ENCODE measurements at places on chromosomes 1 and 21.

DNA sequence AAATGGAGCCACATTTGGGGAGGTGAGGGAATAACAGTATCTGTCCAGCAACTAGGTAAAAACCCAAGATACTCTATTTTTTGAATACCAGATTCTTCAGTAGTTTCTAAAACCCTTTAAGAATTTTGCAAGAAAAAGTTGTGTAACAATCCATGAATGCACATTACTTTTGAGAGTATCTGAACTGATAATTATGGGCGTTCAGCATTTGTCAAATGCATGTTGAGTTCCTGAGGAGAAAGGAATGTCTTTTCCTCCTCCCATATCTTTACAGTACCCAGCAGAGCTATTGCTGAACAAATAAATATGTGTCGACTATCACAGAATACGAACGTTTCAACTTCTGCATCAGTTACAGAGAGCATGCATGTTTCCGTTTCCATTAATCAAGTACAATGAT is 104.5 kb downstream of the PCNX2 start:
- DNase-seq = no peak

GRCh38 chr1:153735090-153735420 is 7.2 kb downstream of the INTS3 start:
- DNase-seq = no peak

DNA sequence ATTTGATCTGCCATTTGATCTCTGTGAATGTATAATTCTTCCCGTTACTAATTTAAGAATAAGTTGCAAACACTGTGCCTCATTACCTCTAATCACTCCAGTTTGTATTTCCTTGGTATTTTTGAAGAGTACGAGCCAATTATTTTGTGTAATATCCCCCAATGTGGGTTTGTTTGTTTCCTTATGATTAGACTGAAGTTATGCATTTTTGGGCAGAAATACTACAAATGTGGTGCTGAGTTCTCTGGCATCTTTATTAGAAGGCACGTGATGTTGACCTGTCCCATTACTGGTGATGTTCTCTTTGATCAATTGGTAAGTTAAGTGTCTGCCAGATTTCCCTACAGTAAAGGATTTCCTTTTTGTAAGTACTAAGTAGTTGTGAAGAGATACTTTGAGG is 10.3 kb downstream of the MIXL1 start:
- DNase-seq = no peak

DNA sequence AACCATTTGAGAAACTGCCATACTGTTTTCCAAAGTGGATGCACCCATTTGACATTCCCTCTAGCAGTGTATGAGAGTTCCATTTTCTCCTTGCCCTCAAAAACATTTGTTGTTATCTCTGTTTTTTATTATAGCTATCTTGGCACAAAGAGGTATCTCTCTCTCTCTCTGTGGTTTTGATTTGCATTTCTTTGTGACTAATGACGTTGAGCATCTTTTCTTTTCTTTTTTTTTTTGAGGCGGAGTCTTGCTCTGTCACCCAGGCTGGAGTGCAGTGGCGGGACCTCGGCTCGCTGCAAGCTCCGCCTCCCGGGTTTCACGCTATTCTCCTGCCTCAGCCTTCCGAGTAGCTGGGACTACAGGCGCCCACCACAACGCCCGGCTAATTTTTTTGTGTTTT is 17.4 kb upstream of the ZMYM6 start:
- no peak for DNase-seq

GRCh38 chr1:197771386-197771785 is 3.9 kb downstream of the DENND1B start:
- no peak for DNase-seq

DNA sequence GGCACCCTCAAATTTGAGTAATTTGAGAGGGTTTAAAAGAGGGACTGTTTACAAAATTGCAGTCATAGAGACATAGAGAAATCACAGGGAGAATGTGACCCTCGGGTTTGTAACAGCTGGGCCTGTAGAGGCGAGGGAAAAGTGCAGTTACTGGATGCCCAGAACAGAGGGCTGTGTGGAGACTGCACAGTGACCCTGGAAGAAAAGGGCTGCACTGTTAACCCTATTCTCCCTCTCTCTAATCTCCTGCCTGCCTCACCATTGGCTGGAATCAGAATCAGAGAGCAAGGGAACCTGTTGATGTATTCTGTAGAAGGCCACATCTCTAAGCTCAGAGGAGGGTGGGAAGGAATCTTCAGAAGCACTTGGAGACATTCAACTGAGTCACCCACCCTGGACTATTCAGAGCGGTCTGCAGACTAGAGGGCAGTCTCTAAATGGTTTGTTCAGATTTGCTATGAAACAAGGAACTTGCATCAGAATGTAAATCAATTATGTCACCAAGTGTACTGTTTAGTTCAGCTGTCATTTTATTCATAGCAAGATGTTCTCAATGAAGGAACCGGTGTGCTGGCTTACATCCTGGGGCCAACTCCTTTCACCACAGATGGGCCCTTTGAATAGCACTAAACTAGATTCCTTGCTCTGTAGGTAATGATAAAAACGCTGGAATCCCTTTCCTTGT is 132.2 kb upstream of the HOOK1 start:
- DNase-seq = no peak

DNA sequence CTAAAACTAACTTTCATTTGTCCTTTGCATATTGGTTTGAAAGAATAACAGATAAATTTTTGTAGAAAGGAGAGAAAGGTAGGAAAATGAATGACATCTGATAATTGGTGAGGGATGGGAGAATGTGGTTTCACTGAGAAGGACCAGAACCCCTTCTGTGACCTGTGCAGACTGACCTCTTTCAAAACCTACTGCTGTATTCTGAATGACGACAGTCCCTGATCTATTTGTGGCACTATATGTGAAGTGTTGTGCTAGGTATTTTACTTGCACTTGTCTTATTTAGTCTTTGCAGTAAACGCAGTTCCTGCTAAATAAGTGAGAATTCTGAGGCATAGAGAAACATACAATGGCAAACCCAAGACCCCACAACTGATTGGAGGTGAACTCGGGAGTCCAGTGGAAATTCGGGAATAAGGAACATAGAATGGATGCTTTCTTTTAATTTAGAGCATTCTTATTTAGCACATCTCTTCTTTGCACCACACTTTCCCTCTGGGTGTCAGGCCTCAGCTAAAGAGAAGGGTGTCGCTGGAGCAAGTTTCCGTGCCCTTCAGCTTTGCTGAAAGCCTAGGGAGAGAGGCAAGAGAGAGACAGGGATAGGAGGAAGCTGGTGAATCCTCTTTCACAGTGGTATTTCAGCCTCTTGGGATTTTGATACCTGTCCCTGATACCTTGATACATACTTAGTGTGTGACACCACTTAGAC is 230.2 kb downstream of the PAPPA2 start:
- DNase-seq = no peak

DNA sequence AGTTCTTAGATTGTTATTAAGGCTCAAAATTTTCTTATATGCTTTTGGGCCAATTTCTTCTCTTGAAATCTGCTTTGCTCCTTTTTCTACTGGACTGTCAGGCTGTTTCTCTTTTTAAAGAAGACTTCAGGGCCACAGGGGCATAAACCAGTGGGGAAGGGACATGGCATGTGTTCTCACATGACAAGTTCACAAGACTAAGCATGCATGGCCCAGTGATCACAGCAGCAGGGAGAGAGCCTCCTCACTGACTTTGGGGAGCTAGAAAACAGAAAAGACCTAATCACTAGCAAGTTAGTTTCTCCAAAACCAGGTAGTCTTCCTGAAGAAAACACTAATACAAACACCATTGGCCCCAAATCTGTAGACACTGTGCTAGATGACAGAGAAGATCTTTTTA is 64.8 kb downstream of the RAB3GAP2 start:
- DNase-seq = no peak

DNA sequence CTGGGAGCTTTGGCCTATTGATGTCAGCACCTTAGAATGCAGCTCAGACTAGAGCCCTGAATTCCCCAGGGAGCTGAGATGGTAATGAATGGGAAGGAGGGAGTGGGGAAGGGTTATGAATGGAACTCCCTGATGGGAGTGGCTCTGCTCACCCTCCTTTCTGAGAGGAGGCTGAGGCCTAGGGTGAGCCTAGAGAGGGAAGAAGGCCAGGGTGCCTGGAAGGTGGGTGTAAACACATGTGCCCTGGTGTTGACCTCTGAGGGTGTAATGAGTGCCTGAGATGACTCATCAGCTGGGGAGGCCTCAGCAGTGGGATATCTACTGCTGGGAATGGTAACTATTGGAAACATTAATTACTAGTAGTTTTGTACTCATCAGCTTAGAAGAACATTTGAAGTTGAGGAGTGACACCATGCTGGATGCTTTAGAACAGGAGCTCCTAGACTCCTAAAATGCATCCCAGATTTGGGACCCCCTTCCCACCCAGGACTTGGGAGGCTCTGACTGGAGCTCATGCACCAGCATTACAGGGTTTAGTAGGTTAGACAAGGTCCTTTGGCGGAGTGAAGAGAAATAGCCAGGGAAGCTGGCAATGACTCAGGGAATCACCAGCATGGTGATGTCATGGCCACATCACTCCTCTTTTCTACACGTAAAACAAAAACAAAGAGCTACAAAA is 16.0 kb upstream of the PIGV start:
- DNase-seq = no peak

GRCh38 chr1:103461161-103462105 is 64.1 kb upstream of the RNPC3 start:
- DNase-seq = no peak

- no peak for DNase-seq
Observed at GRCh38 chr1:6822530-6823359, 37.5 kb downstream of the CAMTA1 start.

DNA sequence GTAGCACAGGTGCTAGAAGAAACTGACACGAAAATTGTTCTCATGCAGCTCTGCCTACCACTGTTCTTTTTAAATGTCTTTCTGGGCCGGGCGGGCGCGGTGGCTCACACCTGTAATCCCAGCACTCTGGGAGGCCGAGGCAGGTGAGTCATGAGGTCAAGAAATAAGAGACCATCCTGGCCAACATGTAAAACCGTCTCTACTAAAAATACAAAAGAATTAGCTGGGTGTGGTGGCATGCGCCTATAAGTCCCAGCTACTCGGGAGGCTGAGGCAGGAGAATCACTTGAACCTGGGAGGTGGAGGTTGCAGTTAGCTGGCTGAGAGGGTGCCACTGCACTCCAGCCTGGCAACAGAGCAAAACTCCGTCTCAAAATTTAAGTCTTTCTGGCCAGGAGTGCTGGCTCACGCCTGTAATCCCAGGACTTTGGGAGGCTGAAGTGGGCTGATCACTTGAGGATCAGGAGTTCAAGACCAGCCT is 947 bp upstream of the RIT1 start:
- no peak for DNase-seq

DNA sequence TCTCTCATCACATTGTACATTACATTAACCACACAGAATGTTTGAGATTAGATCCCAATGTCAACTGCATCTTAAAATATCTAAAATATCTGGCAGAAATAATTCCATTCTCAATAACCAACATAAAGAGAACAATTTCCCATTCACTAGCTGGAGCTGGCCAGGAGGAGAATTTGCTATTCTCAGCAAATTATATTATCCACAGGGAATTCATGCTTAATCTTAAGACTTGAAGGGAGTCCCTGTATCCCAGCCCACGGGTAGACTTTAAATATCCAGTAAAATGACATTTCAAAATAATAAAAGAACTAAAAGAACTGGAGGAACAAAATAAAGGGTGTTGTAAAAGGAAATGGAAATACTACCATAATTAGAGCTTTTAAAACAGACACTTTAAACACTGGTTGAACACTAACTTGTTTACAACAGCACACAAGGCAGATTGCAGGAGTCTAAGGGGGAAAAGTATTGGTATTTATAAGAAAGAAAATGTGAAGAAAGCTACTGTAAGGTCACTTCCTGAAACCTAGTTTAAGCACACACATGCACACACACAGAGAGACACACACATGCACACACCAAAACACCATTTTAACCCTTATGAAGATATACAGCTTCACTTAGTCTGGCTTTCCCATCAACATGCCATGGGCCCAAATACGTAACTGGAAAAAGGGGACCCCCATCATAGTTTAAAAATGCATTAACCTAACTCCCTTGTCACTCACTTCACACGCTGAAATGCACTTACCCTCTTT is 107.0 kb downstream of the PTPN14 start:
- no peak for DNase-seq

DNA sequence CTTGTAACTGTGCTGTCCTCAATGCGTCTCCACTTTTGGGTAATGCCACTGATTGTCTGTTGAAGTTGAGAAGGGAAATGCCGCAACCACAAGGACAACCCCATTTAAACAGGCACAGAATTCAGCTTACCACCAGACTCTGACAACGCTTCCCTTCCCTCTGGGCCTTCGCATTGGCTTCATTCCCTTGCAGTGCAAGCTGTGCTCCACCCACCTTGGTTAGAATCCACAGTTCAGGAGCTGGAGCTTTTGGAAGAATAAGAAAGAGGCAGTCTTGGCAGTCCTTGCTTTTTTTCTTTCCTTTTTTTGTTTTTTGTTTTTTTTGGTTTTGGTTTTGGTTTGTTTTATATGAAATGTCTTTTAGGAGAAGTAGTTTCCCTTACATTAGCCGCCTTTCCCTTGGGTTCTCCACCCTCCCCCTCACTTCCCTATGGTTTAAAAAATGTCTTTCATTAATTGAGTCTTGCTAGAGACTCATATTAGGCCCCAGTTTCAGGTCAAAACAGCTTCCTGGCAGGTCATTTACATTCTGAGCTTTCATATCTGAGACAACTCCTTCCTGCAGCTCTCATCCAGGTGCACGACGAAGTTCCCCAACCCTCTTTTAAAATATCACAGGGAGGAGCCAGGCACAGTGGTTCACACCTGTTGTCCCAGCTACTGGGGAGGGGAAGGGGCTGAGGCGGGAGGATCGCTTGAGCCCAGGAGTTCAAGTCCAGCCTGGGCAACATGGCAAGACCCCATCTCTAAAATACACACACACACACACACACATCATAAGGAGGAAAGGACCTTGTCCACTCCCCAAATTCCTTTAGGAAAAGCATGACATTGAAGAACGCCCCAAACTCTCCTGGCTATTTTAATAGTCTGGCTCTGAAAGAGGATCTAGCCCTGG is 20.7 kb upstream of the LAX1 start:
- DNase-seq = peak; percentile 22

DNA sequence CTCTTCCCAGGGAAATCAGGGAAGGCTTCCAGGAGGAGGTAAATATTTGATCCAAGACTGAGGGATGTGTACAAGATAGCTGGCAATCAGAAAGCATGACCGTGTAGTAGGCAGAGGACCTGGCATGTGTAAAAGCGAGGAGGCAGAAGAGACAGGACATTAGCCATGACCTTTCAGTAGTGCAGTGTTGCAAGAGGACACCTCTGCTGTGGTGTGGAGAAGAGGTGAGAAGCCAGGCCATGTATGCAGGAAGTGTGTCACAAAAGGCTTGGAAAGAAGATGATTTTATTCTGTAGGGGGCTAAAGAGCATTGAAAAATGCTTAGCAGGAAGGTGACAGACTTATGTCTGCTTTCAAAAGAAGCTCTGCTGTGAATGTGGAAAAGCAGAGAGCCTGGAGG is 381.0 kb downstream of the ZP4 start:
- DNase-seq = no peak

DNA sequence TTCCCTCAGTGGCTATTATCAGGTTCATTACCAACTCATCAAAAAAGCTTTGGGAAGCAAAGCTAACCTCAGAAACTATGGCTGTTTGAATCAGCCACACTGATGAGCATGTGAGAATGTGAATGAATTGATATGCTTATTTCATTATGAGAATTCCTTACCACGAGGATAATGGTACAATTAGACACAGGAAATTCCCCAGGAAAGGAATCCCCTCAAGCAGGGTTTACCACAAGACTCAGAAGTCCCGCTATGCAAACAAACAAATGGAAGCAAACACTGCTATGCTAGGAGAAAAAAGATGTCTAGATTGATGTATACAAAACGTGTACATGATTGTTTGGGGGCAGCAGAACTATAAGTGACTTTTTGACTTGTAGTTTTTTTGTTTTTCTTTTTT is 205.0 kb downstream of the HMCN1 start:
- DNase-seq = no peak

All from activated CD4-positive, alpha-beta T cell treated with anti-CD3 and anti-CD28 coated beads, Interleukin-2, amount 50 U/mL, for 1 hour (primary cell).